ENCODE measurements at places on chromosomes 7 and 10. TPM values are rescaled to one million over a fixed set of nuclear protein-coding genes. Genes with fewer than 3 reads are reported as not detected.

Gene FGFBP3
- 0.33 TPM for total RNA-seq

Gene TRA2A
- 15.9 TPM for total RNA-seq

Gene TSC22D4
- total RNA-seq, result 63.5 TPM

Gene NACAD
- 1.3 TPM for total RNA-seq

Gene ABCA13
- 0.05 TPM for total RNA-seq

Gene CCDC6
- total RNA-seq, result 18.3 TPM

Gene ADARB2
- 0.10 TPM for total RNA-seq

Gene FBXO24
- total RNA-seq, result not detected

Gene SH2D4B
- not detected for total RNA-seq

Gene TMEM176A
- not detected for total RNA-seq

Gene H2BK1
- not detected for total RNA-seq

Gene IFIT1B
- not detected for total RNA-seq

Gene DPY19L1
- 49.9 TPM for total RNA-seq

Gene METTL27
- total RNA-seq, result 3.1 TPM

Gene SPDYE2
- not detected for total RNA-seq
